ENCODE measurements at places on chromosomes 3 and 15.

- no peak for DNase-seq
Observed at GRCh38 chr3:180188512-180189309, 152.0 kb upstream of the PEX5L start.

- no peak for DNase-seq
Observed at GRCh38 chr3:111850537-111850936, 8.5 kb upstream of the PHLDB2 start.

DNA sequence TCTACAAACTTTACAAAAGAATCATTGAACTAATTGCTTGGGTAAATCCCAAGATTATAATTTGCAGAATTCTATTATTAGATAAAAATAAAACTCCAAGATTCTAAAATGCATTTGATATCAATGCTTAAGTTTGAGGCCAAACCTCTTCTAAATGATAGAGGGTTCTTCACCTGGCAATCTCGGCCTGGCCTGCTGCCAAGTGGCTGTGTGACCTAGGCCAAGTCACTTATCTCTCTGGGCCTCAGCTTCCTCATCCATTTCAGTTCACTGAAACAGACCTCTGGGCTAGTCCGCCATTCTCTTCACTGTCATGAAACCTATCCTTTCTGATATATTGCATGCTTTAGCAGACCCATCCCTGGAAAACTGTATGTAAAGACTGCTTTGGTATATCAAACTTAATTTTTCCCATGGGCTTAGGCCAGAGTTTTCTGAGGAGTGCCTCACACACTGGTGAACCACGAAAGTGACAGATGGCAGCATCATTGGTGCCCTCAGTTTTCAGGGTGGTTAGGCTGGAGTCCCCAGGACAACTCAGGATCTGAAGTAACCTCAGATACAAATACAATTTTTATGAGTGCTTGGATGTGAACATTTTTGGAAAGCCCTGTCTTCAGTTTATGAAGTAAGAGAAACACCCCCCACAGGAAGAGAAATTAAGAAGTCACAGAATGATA lies 21.8 kb downstream of the NUDT16 start:
- no peak for DNase-seq

GRCh38 chr15:70474471-70475406 lies 288.6 kb downstream of the UACA start:
- DNase-seq = peak; percentile 48

DNA sequence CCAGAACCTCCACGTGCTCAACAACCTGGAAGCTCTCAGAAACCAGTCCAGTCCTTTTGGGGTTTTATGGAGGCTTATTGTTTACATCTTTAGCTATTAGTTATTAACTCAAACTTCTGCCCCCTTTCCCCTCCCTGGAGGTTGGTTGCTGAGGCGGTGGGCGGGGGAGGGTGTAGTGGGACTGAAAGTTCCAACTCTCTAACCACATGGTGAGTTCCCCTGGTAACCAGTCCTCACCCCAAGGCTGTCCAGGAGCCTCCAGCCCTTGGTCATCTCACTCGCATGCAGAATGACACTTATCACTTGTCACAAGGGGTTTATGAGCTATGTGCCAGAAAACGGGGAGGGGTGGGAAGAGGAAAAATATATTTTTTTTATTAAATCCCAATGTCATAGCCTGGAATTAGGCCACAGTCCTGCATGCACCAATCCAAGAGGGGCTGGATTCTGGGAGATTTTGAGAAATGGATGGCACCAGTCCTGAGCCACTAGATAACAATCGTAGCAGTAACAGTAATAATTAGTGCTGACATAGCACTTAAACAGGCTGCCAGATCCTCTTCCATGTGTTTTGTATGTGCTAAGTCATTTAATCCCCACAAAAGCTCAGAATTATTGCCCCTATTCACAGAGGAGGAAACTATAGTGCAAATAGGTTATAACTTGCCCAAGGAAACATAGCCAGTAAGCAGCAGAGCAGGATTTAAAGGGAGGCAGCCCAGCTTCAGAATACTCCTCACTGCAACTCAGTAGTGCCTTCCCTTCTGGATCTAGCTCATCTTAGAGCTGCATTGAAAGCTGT lies 85.7 kb downstream of the CRYGS start:
- no peak for DNase-seq

GRCh38 chr3:149091983-149092382 lies 5.7 kb upstream of the HLTF start:
- DNase-seq = no peak

DNA sequence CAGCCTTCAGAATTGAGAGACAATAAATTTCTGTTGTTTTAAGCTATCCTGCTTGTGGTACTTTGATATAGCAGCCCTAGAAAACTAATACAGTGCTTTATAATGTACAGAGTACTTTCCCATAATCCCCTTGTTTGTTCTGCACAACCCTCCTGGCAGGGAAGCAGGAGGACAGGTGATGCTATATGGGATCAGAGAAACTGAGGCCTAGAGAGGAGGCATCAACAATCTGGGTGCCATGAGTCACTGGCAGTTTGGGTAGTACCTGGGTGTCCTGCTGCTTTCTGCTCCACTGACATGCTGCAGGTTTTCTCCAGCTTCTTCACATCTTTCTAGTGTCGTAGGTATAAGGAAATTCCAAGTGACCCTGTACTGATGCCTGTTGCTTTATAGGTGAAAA lies 55.0 kb downstream of the CTDSPL start:
- no peak for DNase-seq

GRCh38 chr3:156307704-156308103 lies 187.3 kb downstream of the KCNAB1 start:
- DNase-seq = no peak

DNA sequence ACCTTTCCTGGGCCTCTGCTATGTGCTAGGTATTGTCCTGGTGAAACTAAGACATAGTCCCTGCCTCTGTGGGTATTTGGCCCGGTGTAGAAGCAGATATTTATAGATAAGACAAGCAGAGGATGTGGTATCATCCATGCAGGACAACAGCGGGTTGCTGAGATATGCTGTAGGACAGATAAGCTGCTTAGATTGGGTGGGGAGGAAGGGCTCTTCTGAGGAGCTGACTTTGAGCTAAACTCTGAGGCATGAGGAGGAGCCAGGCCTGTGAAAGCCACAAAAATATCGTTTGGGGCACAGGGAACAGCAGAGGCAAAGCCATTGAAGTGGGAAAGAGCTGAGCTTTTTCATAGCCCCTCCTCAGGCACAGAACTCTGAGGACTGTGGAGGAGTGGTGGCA lies 492.5 kb upstream of the CFAP20DC start:
- no peak for DNase-seq

GRCh38 chr3:124298951-124299350 lies 307.0 kb upstream of the ROPN1 start:
- no peak for DNase-seq

DNA sequence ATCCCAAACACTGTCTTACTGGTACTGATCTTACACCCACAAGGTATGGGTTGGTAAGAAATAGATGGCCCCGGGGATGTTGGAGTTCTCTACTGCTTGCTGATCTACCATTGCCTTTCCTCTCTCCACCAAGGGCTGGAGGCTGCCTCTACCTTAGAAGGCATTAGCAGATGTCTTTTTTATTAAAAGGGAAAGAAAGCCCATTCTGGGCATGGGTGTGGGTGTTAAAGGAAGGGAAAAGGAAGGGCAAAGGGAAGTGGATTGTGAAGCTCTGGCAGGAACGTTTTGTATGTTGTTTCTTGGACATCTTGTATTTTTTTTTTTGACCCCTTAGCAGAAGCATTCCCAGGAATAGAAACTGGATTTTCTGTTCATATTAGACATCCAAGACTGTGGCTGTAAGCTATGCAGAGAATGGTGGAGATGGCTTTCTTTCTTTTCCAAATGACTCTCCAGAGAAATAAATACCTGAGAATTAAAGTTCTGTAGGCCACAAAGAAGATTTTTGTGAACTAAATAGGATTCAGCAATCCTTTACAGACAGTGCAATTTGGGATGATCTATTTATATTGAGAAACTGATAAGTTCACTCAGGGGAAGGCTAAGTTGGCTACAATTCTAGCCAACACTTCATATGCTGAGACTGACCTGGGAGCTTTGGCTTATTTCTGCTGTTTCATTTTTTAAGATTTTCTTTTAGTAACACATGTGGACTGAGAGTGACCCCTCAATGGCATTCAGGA lies 108.8 kb downstream of the TOP2B start:
- DNase-seq = no peak

GRCh38 chr3:198080521-198081384 lies 120.7 kb downstream of the LMLN start:
- DNase-seq = no peak

- DNase-seq = no peak
Observed at GRCh38 chr15:90883976-90884718, at the start of gene FES. Gene FES (plus strand): TSS chr15:90884504. CDS start chr15:90885046, 542 bp downstream.

GRCh38 chr15:36644191-36644896 lies 64.9 kb downstream of the CDIN1 start:
- DNase-seq = peak; percentile 56

GRCh38 chr3:9248522-9249271 lies 749 bp downstream of the SRGAP3 start:
- DNase-seq = peak; percentile 75

GRCh38 chr3:23183731-23184130 lies 19.4 kb upstream of the UBE2E2 start:
- peak; percentile 57 for DNase-seq

DNA sequence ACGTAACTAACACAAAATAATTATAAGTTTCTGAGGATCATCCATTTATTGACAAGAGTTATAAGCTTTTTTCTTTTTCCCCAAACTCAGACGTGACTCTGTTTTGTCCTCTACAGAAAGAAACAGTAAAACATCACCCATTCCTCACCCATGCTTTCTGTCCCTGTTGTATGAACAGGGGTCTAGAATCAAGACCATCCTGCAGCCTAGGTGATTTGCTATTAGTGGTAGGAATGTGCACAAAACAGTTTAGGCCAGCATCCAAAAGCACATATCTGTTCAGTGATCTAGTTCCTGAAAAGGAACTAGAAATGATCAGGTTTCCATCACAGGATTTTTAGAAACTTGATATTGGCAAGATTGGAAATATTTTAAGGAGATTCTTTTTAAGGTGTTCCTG lies 527.6 kb downstream of the SOX2 start:
- no peak for DNase-seq

DNA sequence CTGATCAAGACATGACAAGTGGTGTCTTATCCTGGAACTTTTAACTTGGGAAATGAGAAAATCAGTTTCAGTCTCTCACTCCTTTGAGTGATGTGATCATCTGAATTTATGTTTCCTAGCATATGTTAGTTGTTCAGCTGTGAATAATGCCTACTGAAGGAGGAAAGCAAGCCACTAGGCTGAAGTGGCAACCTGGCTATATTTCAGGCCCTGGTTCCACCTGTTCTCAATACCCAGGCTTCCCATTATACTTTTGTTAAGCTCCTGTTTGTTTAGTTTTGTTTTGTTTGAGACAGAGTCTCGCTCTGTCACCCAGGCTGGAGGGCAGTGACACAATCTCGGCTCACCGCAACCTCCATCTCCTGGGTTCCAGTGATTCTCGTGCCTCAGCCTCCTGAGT lies 243.8 kb downstream of the ALCAM start:
- DNase-seq = no peak

DNA sequence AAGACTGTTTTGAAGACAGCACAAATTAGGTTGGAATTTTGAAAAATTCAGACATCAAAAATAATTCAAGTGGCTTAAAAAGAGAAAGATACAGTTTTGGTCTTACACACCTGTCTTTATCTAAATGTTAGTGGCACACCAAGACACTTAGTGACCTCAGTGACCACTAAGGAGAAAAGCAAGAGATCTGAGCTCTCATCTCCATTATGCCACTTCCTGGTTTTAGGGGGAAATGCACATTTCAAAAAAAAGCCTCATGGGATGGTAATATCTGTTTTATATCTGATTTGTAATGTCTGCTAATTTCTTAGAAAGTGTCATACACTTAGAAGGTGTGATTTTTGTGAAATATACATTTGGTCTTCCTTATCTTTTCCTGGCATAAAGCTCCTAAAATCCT lies 16.4 kb downstream of the IL12A start:
- no peak for DNase-seq

- peak; percentile 25 for DNase-seq
Observed at GRCh38 chr3:141537856-141538255, 51.0 kb downstream of the RASA2 start.

- DNase-seq = no peak
Observed at GRCh38 chr3:187315872-187316271, 24.3 kb upstream of the MASP1 start.
